NCI-H1930 (cell line): ENCODE measurements at places on chromosomes 3 and 15.

GRCh38 chr15:56933410-56933809 lies 15.0 kb downstream of the TCF12 start:
- DNase-seq: no peak

DNA sequence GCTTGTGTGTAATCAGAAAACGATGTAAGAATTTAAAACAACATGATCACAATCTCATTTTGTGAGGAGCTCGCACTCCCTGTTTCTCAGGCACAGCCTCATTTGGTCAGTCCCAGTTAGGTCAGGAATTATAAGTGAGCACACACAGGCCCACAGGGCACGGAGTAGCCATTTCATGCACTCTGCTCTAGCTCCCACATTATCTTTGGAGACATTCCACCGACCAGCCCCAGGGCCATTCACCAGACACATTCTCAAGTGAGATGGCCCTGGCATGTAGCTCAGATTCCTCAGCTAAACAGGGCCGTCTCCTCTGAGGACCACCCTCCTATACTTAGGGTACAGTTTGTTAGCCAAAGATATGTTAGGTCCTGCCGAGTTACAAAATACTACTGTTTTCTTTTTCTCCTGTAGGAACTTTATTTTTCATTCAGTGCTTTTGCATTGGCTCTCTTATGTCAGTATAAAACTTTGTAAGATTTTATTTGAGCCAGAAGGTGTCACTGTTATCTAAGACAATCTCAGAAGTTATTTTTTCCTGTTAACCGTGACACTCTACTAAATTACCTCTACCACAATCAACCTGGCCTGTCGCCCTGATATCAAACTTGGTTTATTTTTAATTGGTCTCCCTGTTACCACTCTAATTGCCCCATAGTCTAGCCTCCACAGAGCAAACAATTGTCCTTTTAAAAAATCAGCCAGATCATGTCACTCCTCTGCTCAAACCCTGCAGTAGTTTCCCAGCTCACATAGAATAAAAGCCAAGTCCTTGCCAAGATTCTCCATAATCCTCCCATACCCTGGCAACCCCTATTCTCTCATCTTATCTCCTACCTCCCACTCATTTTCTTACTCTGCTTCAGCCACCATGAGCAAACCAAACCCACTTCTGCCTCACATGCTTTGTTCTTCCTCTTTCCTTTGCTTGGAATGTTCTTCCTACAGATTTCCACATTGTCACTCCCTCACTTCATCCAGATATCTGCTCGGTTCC lies 105.7 kb downstream of the PPP2R3A start:
- DNase-seq: no peak

DNA sequence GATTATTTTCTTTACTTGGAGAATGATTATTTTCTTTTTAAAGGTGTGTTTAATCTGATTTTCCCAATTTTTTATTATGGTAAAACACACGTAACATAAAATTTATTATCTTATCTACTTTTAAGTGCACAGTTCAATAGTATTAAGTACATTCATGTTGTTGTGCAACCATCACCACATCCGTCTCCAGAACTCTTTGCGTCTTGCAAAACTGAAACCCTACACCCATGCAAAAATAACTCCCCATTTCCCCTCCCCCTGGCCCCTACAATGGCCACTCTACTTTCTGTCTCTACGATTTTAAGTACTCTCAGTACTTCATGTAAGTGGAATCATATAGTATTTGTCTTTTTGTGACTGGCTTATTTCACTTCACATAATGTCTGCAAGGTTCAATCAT lies 230.7 kb downstream of the SATB1 start:
- no peak for DNase-seq

DNA sequence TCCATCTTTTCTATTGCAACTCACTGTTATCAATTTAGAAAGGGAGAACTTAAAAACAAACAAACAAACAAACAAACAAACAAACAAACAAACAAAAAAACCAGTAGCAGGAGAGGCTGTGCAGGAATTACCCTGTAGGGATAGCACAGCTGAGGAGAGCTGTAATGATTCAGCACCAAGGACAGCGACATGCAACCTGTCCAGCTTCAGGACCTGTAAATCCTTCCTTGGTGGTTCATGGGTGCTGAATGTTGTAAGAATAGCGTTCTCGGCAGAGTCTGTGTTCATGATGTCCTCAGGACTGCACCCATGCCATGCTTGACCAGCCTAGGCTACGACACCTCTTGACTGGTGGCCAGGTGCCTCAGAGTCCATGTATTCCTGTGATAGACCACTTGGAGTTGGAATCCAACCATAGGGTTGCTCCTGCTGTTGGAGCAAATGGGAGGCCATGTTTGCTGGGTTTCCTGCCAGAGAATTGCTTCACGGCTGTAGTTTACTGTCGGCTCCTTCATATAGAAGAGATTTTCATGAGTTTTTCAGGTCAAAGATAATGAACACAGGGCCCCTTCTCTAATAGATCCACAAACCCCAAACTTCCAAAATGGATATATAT lies 65.9 kb downstream of the CACNA2D3 start:
- no peak for DNase-seq

DNA sequence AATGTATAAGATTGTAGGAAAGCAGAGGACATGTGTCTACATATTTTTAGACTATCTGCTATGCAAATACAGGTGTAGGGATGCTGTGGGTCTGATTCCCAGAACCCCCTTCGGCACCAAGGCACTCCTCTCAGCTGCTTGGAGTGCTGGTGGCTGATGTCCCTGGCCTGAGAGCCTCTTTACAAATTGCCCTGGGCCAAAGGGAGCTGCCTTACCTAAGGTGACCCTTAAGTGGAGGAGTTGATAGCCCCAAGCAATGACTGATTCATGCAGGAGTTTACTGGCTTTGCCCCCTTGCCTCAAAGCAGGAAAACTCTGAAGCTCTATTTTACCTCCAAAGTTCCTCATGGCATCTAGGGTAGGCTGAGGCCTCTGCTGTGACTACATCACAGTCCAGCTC lies 83.0 kb downstream of the ZNF385D start:
- DNase-seq: no peak

GRCh38 chr3:170132335-170132734 lies 49.2 kb downstream of the PHC3 start:
- DNase-seq: no peak

DNA sequence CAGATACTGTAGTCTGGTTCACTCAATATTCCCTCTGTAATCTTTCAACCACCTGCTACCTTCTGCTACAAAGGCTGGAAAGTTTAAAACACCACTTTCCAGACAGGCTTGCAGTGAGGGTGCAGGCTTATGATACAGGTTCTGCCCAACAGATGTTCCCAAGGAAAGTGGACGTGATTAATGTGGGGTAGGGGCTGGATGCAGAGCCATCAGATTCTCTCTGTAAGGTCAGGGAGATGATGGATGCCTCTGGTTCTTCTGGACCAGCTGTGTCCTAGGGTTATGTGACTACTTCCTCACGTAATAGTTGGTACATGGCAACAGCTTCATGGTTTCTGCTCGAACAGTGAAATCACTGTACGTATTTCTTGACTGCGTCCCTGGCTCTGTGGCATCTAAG lies 11.1 kb downstream of the GPR176 start:
- no peak for DNase-seq

DNA sequence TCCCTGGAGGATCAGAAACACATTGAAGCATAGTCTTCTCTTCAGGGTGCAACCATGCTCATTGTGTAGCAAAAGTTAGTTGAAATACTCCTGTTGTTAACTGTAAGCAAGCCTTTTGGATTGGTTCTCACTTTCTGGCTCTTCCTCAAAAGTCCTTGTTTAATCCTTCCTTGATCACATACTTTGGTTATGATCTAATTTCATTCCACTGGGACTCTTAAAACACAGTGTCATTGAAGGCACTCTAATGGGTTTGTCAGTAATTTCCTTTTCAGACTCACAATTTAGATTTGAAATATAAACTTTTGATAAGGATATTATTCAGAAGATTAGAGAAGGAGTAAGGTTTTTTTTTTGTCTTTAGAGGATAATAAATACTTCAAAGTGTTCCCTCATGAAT lies 451.7 kb upstream of the SGO1 start:
- no peak for DNase-seq
